CD8-positive, alpha-beta T cell (primary cell): ENCODE measurements at places on chromosomes 12 and 14.

DNA sequence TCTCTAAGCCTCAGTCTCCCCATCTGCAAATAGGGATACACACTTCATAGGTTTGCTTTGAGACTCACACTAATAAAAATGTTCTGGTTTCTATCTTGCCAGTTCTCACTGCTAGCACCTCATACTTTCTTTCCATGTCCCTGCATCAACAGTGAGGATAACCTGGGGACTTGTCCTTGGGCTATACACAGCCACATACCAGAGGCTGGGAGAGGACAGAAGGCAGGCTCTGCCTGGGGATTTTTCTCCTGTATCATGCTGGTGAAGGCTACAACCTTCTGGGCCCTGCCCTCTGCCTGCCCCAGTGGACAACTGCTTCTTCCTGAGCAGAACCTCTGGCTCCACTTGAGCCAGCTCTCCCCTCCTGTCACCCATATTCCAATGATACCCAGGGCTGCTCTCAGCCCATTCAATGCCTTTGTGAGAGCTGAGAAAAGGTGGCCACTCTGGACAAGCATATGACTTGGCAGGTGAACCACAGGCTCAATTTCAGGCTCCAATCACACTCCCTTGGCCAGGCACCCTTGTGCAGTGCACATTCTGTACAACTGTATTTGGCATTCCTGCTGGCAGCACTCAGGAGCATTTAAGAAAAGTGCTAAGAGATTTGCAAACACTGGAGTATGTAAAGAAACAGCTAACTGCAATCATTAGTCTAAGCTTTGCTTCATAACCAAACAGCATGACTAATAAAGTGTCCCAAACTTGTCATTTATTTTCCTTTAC is 135.8 kb upstream of the VRK1 start:
- no peak for DNase-seq

DNA sequence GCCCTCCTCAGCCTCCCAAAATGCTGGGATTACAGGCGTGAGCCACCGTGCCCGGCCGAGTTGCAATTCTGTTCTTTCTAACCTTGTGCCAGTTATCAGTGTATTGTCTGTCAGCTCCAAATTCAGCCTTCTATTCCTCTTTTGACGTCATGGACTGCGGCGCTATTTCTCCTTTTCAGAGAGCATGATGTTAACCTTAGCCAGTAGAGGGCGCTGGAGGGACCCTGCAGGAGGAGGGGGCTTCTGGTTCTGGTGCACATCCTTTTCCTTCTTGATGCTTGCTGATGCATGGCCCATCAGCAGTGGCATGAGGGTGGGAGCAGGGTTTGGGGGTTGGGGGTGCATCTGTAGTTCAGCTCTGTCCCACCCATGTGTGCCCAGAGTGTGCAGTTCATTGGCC is 179.3 kb upstream of the RMST start:
- no peak for DNase-seq

DNA sequence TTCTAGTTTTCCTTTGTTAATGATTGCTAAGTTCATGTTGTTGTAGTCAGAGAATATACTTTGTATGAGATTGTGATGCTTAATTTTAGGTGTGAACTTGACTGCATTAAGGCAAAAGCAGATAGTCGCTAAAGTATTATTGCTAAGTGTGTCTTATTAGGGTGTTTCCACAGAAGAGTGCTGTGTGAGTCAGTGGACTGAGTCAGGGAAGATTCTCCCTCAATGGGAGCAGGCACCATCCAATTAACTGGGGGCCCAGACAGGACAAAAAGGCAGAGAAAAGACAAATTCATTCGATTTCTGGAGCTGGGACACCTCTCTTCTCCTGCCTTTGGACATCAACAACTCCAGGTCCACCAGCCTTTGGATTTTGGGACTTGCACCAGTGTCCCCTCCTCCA is 48.5 kb downstream of the BAZ1A start:
- no peak for DNase-seq

DNA sequence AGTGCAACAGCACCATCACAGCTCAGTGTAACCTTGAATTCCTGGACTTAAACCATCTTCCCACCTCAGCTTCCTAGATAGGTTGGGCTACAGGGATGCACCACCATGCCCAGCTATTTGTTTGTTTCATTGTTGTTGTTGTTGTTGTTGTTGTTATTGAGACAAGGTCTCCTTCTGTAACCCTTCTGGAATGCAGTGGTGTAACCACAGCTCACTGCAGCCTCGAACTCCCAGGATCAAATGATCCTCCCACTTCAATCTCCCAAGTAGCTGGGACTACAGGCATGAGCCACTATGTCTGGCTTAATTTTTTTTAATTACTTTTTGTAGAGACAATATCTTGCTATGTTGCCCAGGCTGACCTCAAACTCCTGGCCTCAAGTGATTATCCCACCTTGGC is 1.2 kb upstream of the NEMP1 start:
- no peak for DNase-seq

- no peak for DNase-seq
Observed at GRCh38 chr14:79424462-79424861, 786.8 kb downstream of the DIO2 start.

DNA sequence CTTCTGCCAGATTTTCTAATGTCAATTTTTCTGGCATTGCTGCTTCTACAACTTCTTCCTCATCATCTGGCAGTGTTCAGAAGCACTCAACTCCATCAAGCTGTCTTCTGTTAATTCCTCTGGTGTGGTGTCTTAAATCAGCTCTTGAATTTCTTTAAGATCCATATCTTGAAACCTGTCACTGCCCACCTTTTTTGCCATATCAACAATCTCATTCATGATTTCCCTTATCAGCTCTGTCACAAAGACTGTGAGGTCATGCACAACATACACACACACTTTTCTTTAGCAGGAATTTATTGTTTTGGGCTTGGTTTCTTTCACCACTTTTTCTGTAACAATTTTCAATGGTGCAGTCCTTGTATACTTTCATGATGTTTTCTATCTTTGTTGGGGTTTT is 7.2 kb downstream of the THAP2 start:
- DNase-seq, result no peak

- no peak for DNase-seq
Observed at GRCh38 chr12:131702573-131702877, 8.4 kb upstream of the SFSWAP start.

- no peak for DNase-seq
Observed at GRCh38 chr12:90888316-90888715, 66.7 kb downstream of the CCER1 start.

GRCh38 chr14:50065583-50065982 is 50.8 kb downstream of the VCPKMT start:
- DNase-seq, result no peak

DNA sequence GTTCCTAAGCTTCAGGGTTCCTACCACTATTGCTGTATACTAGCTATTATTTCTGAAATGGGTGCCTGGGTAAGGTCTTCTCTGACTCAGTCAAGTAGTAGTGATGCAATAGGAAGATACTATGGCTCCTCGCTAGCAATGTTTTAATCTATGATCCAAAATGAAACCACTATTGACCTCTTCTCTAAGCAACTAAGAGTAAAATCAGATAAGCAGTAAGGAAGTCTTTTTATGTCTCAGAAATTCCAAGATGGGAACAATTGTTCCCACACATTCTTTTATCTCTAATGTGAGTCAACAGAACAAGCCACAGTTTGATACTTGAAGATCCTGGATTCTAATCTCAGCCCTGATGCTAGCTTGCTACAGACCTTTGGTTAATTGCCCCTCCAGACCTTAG is 45.1 kb downstream of the AREL1 start:
- no peak for DNase-seq

GRCh38 chr14:104560586-104560945 is 19.0 kb upstream of the C14orf180 start:
- DNase-seq, result no peak

GRCh38 chr12:16530268-16530850 is 75.6 kb downstream of the LMO3 start:
- DNase-seq, result no peak

DNA sequence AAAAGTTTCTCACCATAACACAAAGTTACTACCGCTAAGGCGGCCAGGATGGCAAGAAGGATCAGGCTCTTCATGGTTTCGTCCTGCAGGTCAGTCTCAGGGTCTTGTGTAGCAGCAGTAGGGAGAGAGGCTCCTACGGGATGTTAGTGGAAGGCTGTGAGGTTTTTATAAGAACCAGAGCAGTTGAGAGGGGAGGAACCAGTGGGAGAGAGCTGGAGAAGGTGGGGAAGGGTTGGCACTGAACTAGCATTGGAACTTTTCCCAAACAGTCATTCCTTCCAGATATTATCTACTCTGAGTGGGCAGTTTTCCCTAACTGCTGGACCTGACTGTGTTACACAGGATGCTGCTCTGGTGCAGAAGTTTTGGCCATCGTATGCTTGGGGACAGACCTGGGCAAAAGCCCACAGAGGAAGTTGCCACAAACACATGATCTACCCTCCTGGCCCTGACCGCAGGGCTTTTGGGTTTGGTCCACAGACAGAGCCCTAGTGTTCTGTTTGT is at the start of gene MGP:
MGP (minus strand) TSS at position 137 of the 504 bp plus-strand sequence; CDS start at position 74, 63 bp downstream.
- DNase-seq, result no peak

- no peak for DNase-seq
Observed at GRCh38 chr14:50717811-50718210, 49.7 kb upstream of the SAV1 start.

DNA sequence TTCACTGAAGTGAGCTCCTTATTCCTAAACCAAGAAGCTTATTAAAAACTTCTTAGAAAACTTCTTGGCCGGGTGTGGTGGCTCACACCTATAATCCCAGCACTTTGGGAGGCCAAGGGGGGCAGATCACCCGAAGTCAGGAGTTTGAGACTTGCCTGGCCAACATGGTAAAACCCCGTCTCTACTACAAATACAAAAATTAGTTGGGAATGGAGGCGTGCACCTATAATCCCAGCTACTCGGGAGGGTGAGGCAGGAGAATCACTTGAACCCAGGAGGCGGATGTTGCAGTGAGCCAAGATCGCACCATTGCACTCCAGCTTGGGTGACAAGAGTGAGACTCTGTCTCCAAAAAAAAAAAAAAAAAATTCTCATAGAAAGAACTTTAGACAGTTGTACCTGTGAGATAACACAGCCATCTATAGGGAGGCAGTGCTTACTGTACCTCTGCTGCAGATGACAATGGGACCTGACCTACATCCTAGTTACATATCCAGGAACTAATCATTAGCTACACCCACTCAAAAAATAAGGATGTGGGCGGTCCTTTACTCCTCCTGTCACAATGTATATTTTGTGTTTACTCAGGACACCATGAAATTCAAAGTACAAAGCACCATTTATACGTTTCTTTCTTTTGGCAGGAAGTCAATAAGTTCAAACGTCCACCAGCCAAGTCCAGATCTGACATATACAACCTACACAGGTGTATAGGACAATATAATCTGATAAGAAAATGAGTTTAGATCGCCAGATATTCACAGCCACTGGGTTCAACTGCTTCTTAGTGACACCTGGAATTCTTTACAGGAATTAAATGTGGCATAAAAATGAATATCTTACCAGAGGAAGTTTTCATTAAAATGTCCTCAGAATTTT is 14.9 kb downstream of the STXBP6 start:
- DNase-seq, result no peak

DNA sequence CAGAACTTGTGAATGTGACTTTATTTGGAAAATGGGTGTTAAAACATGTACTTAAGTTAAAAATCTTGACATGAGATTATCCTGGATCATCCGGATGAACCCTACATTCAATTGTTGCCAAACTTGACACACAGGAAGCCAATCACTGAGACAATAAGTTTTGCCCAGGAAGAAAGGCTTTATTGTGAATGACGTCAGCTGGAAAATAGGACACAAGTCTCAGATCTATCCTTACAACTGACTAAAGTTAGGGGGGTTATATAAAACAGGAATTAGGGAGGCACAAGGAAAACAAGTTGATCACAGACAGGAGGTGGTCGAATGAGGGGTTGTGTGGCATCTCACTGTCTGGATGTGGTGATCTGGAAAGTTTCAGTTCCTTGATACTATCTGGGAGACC is 126.9 kb downstream of the TTC8 start:
- no peak for DNase-seq

GRCh38 chr14:20632831-20633691 is 8.4 kb downstream of the OR6S1 start:
- DNase-seq, result peak; percentile 83

DNA sequence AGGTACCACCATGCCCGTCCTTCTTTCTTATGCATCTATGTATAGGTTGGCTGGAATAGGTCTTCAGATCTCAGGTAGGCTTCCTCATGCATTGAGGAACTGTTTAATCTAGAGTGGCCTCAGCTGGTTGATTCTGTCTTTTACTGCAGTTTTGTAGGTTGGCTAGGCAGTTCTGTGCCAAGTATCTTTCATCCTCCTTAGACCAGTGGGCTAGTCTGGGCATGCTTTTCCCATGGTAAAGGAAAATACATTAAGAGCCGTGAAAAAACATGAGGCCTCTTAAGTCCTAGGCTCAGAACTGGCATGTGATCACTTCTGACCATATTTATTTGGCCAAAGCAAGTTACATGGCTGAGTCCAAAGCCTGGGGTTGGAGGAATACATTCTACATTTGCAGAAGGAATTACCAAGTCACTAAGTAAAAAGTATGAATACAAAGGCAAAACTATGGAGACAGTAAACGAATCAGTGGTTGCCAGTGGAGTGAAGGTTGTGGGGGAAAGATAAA is 137.3 kb downstream of the WIF1 start:
- DNase-seq, result no peak

DNA sequence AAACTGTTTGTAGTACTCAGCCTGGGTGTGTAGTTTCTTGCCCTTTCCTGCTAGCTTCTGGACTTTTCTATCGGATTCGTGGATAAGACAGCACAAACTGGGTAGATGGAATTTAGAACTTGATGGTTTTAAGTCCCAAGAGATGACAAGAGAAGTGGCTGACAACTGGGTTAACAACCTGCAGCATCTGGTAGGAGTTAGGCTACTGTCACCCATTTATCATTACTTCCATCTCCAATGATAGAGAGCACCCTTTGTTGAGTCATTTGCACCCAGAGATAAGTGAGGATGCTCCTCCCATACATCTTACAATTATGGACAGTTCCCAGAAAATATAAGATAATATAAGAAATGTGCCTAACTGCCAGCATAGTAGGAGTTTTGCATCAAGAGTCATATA is 50.2 kb upstream of the FLRT2 start:
- DNase-seq, result no peak
